ENCODE measurements at places on chromosomes 13 and 19. TPM values are rescaled to one million over a fixed set of nuclear protein-coding genes. Genes with fewer than 3 reads are reported as not detected.

CCNA1 gene
- 9.4 TPM for total RNA-seq

CEACAM5 gene
- total RNA-seq: not detected

ARRDC5 gene
- total RNA-seq: not detected

LRRC25 gene
- 0.11 TPM for total RNA-seq

ZNF99 gene
- total RNA-seq: not detected

METTL21C gene
- total RNA-seq: not detected

PABPC3 gene
- 0.11 TPM for total RNA-seq
